Choroid plexus epithelial cell (primary cell): ENCODE measurements at places on chromosomes 16 and 17.

DNA sequence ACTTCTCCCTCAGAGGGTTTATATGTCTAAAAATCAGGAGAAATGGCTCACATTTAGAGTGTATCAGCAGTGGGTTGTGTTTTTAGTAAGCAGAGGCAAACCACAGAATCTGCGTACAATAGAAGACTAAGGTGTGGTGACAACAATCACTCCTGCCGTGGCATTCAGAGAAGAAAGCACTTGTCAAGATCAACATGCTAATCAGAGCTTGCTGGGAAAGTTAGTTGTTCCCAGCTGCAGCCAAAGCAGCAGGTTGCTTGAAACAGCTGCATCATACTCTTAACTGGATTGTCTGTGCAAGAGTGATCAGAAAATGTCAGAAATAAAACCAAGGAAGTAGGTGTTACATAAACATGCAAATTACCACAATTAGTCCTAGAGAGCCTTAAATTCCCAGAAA is 616.4 kb downstream of the CDH8 start:
- no peak for DNase-seq

GRCh38 chr17:6683081-6683684 is 30.0 kb downstream of the SLC13A5 start:
- no peak for DNase-seq

DNA sequence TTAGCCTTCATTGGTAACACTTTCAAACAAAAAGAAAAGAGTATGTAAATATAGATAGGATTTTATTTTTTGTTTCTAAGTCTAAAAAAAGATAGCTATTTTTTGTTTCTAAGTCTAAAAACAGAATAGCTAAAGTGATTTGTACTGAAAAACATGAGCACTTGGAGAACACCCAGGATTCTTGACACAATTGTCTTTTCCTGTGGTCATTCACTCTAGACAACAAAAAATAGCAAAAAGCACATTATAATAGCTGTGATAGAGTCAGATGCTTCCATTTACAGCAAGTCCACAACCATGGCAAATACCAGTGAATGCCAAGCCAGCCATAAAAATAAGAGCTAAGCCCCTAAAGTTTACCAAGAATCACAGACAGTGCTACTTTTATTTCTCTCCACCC is 36.7 kb downstream of the SKAP1 start:
- no peak for DNase-seq

DNA sequence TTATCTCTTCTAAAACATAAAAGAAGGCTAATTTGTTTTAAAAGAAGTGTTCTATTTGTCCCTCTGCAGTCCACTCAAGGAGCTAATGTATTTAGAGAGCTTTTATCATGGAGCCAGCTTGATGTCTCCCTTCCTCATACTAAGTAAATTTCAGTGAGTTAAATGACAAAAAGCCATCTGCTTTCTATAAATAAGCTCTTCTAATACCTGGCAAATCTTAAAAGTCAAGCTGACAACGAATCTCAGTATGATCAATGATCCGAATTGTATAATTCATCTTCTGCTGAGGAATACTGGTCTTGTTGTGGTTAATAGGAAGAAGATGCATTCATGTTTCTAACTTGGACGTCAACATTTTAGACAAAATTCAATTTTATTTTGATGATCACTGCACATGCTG is 1390.7 kb downstream of the CDH8 start:
- DNase-seq, result no peak

DNA sequence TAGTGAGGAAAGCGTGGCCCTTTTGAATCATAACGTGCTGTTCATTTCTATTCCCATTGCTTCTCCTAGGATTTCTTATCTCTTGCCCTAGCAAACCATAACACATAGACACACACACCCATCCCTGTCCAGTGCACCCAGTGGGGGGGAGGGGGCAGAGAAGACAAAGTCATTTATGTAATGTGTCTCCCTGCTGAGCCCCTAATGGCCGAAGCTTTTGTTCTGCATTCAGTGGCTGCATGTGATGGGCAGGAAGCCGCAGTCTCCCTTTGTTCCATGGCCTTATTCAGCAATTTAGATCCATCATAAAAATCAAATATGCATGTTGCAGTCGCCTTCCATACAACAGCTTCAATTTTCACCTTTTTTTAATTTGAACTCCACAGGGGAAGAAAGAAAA is 325.4 kb downstream of the ZFHX3 start:
- no peak for DNase-seq

- no peak for DNase-seq
Measured at GRCh38 chr16:65062736-65063583, 58.9 kb downstream of the CDH11 start.

DNA sequence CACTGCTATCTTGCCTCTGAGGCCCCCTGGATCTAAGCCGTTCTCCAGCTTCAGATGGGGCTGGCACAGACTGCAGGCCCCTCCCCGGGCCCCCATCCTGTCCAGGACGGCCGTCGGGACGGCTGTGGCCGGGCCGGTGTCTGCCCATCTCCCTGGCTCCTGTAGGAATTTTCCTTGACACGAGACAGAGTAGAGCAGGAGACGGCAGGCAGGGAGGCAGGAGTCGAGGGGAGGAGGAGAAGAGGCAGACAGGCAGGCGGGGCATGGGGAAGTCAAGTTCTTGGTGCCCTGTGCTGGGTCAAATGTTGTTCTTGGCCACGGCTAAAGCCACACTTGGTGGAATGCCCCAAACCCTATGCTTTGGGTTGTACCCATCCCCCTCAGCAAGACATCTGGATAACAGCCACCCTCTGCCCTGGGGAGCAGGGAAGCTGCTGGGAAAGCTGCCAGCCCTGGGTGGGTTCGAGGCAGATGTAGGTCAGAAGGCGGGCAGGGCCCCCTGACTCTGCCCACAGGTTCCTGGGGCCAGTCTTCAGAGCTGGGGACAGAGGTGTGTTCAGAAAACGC is 4.0 kb downstream of the C1QTNF1 start:
- DNase-seq, result no peak

DNA sequence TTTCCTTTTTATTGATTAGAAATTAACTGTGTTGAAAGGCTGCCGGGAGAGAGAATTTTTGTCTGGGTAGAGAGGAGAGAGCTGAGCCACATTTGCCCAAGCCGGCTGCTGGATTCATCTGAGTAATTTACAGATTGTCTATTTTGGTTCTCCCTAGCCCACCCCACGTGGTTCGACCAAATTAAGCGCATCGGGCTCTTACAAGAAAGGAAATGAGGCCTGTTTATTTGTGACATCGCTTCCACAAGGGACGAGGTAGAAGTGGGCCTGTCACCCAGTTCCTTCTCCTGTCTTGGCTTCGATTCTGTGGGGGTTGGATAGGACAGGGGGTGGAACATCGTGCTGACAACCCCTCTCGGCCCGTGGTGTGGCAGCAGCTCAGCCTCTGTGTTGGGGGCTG is 42.9 kb downstream of the SYT17 start:
- DNase-seq, result no peak

DNA sequence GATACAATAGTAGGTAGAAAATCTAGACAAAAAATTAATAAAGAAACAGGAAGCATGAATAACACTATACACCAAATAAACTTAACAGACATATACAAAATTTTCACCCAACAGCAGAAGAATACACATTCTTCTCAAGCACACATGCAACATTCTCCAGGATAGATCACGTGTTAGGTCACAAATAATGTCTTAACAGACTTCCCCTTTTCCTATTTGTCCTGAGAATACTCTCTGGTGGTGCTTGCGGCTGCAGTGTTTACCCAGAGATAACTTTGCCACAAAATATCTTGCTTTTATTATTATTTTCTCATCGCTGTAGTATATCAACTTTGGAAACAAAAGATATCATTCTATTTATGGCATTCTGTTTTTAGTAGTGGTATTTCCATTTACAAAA is 40.6 kb upstream of the ZNF267 start:
- DNase-seq, result no peak

GRCh38 chr17:61774724-61775123 is 88.6 kb downstream of the BRIP1 start:
- no peak for DNase-seq

GRCh38 chr16:31871510-31871909 is 2.1 kb upstream of the ZNF267 start:
- DNase-seq, result no peak
